Sigmoid colon (tissue), 7 donors: ENCODE measurements at places on chromosomes 5 and 9.

DNA sequence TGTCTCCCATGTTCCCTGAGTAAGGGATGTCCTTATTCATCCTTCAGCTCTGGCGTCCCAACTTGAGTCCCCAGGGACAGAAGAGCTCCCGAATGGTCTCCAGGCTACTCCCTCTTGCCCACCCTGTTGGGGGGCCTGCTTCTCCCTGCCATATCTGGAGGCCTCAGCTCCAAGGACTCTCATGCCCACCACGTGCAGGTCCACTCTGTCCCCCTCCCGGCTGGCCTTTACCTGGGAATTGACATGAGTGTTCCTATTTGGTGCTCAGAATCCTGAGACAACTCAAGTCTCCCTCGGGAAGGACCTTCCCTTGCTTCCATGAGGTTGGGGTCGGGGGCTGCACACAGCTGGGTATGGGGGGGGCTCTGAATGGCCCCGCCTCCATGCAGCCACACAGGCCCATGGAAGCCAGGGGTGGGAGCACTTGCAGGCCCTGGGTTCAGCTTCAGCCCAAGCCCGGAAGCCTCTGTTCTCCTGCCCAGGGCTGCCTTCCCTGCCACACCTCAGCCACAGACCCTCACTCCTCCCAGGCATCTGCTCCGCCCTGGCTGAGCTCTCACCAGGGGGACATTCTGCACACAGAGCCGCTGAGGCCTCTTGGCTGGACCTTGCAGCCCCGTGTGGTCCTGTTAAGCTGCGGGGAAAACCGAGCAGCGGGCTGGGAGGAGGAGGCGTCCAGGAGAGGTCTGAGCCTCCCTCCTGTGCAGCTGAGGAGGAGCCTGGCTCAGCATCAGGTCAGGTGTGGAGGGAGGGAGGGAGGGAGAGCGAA, 121.9 kb downstream of the PHF2 start:
- H3K27me3 ChIP-seq = no peaks in the 10 kb centered on the region
- no peak overlapping the region for H3K4me3 ChIP-seq
- no peak for DNase-seq
- no peaks in the 10 kb centered on the region for H3K36me3 ChIP-seq
- H3K27ac ChIP-seq = no peak overlapping the region

DNA sequence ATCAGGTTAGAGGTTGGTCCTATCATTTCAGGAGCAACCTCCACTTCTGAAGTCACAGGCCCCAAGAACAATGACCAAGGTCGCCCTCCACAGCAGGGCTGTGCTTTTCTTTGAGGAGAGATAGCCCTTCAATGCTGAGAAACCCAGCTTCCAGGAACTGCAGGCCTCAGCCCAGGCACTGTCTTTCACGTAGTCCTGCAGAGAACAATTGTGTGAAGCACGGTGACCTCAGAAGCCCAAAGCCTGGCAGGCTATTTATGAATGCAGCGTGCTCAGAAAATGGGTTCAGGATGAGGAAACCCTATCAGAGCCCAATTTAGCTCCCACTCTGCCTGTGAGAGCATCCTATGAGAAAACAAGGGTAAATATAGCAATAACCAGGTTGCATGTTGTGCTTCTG, 388.3 kb downstream of the PLK2 start:
- H3K4me3 ChIP-seq = no peak overlapping the region
- H3K36me3 ChIP-seq = no peaks in the 10 kb centered on the region
- H3K27ac ChIP-seq = peak overlapping the region; percentile 18
- H3K4me1 ChIP-seq = peaks cover 11% of the 10 kb centered on the region

DNA sequence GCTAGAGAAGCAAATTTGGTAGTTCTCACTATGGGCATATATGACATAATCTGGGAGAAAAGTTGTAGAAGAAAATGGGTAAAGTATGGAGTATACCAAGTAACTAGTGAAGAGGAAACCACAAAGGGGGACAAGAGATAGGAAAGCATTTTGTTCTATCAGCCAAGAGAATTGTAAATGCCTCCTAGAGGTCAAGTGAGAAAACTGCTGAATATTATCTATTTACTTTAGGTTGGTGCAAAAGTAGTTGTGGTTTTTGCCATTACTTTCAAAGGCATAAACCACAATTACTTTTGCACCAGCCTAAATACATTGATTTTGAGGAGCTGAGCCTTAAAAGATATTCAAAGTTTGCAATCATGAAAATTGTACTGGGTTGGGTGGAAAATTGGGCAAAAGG, 126.7 kb upstream of the GRHPR start:
- no peaks in the 10 kb centered on the region for H3K4me1 ChIP-seq
- no peaks in the 10 kb centered on the region for H3K27me3 ChIP-seq
- no peak overlapping the region for H3K4me3 ChIP-seq
- no peak for DNase-seq

DNA sequence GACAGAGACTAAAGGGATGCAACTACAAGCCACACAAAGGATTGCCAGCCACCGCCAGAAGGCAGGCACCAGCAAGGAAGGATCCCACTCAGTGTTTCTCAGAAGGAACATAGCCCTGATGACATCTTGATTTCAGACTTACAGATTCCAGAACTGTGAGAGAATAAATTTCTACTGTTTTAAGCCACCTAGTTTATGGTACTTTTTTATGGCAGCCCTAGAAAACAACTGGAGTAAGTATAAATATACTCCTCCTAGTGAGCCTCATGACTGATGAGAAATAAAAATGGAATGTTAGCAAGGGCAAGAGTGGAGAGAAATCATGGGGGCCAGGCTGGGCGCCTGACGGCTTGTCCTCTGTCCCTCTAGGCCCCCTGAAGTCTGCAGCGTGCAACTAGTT, 307.3 kb downstream of the PIK3R1 start:
- no peaks in the 10 kb centered on the region for H3K36me3 ChIP-seq
- H3K4me1 ChIP-seq = peaks cover 22% of the 10 kb centered on the region
- no peaks in the 10 kb centered on the region for H3K27me3 ChIP-seq

DNA sequence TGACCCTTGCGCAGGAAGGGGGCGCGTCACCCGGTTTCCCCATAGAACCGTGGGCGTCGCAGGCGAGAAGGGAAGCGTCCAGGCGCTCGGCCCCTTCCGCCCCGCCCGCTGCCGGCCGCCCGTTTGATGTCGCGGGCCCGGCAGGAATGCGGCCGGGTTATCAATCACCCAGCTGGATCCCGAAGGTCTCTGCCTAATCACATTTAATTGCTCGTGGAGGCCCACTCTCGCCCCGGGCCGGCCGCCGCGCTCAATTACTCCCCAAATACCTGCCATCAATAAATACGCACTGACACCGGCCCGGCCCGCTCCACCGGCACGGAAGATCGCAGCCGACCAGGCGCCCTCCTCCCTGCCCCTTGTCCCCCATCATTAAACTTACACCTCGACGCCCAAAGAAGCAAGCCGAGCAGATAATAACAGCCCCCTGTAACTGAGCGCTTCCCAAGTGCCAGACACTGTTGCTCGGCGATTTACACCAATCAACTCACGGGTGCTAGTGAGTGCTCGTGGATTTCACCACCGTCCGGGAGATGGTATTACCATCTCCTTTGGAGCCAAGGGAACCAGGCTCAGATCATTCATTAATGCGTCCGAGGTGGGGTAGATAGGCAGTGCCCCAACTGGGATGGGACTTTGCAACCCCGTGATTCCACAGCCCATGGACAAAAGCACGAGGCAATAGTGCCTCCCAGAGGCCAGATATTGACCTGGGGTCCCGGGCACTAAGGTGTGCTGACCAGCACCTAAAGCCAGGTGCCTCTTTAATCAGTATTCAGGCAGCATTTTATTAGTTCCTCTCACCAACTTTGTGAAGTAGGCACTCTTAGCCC, 11.3 kb downstream of the MSX2 start:
- no peak overlapping the region for H3K27ac ChIP-seq
- no peak for DNase-seq
- H3K4me1 ChIP-seq = no peaks in the 10 kb centered on the region

DNA sequence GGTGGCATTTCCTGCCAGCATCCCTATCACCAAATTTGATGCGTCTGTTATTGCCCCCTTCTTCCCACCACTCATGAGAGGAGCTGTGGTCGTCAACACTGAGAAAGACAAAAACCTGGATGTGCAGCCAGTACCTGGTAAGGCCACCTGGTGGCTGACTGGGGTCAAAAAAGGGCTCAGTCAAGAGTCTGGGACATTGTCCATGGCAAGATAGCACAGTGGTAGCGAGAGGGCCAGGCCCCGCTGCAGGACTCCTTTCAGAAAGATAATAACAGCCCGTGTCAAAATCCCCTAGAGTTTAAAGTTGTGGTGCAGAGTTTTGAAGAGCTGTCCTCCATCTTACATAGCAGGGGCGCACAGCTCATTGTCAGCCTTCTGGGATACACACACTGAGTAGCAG, 40.8 kb downstream of the CSF1R start:
- DNase-seq = no peak
- peaks cover 63% of the 10 kb centered on the region for H3K36me3 ChIP-seq
- no peaks in the 10 kb centered on the region for H3K27me3 ChIP-seq
- H3K27ac ChIP-seq = no peak overlapping the region

- H3K4me1 ChIP-seq = no peaks in the 10 kb centered on the region
- H3K27ac ChIP-seq = no peak overlapping the region
Measured at GRCh38 chr5:127806776-127807175, 103.6 kb downstream of the CCDC192 start.

GRCh38 chr5:31329715-31330114, 136.2 kb downstream of the CDH6 start:
- no peaks in the 10 kb centered on the region for H3K4me1 ChIP-seq
- no peaks in the 10 kb centered on the region for H3K27me3 ChIP-seq
- no peaks in the 10 kb centered on the region for H3K36me3 ChIP-seq
- H3K4me3 ChIP-seq = no peak overlapping the region

DNA sequence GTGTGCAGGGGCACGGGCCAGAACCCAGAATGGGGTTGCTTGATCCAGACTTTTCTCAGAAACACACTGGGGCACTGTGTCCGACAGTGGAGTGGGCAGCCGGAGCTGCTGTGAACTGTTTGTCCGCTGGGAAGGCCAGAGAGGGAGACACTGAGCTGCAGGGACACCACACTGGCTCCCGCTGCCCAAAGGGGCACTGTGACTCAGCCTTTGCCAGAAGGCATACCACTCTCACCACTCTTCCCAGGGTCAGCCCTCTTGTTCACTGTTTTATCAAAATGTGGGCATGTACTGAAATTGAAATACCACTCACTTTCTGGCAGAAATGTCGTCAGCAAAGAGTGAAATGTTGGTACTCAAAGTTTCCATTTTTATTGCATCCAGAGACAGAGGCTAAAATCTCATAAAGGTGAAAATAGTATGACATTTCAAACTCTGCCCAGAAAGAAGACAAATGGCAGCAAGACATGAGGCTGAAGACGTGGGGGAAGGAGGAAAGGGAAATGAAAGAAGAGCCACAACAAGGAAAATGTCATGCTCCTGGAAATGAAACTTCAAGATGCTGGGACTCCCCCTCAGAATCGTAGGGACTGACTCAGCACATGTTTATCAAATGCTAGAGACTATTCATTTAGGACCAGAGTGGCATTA, 4.5 kb upstream of the IL7R start:
- no peaks in the 10 kb centered on the region for H3K36me3 ChIP-seq
- H3K27ac ChIP-seq = no peak overlapping the region
- no peak overlapping the region for H3K4me3 ChIP-seq
- no peaks in the 10 kb centered on the region for H3K4me1 ChIP-seq

GRCh38 chr5:142420561-142421227, 95.9 kb upstream of the SPRY4 start:
- no peaks in the 10 kb centered on the region for H3K36me3 ChIP-seq
- no peaks in the 10 kb centered on the region for H3K4me1 ChIP-seq
- no peak overlapping the region for H3K4me3 ChIP-seq
- DNase-seq = no peak

- peaks cover 41% of the 10 kb centered on the region for H3K4me1 ChIP-seq
- H3K36me3 ChIP-seq = no peaks in the 10 kb centered on the region
- peaks cover 30% of the 10 kb centered on the region for H3K27me3 ChIP-seq
- H3K4me3 ChIP-seq = peak overlapping the region; percentile 25
- H3K27ac ChIP-seq = peak overlapping the region; percentile 61
Measured at GRCh38 chr9:89179895-89180734, 1.5 kb upstream of the SHC3 start.

GRCh38 chr9:13296972-13297371, 17.5 kb upstream of the MPDZ start:
- no peak overlapping the region for H3K27ac ChIP-seq
- H3K36me3 ChIP-seq = no peaks in the 10 kb centered on the region
- no peaks in the 10 kb centered on the region for H3K4me1 ChIP-seq

GRCh38 chr9:111001526-111001925, 36.7 kb downstream of the LPAR1 start:
- H3K4me1 ChIP-seq = no peaks in the 10 kb centered on the region
- no peaks in the 10 kb centered on the region for H3K36me3 ChIP-seq
- H3K27ac ChIP-seq = no peak overlapping the region
- H3K27me3 ChIP-seq = no peaks in the 10 kb centered on the region
- H3K4me3 ChIP-seq = no peak overlapping the region

DNA sequence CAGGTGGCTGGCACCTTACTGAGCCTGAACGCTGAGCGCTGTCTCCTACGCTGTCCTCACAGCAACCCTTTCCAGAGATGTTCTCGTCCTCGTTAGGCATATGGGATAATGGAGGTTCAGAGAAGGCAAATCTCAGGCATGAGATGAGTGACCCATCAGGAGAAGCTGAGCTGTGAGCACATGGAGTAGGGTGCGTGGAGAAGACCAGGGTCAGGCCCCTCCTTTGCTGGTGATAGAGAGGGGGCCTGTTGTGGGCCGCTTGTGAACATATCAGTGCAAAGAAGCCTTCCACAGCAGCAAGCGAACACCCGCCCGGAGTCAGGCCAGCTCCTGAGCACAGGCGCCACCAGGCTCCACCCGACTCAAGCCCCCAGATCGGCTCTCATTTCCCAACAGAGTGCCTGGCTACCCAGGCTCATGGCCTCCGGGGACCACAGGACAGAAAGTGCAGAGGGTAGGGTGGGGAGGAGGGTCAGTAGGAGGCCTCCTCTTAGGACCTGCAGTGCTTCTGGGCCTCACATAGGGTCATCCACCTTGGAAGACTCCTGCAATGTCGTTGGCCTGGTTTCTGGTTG, 15.0 kb upstream of the TIFAB start:
- H3K36me3 ChIP-seq = no peaks in the 10 kb centered on the region
- no peak overlapping the region for H3K4me3 ChIP-seq
- peaks cover 11% of the 10 kb centered on the region for H3K4me1 ChIP-seq
- DNase-seq = peak; percentile 57

DNA sequence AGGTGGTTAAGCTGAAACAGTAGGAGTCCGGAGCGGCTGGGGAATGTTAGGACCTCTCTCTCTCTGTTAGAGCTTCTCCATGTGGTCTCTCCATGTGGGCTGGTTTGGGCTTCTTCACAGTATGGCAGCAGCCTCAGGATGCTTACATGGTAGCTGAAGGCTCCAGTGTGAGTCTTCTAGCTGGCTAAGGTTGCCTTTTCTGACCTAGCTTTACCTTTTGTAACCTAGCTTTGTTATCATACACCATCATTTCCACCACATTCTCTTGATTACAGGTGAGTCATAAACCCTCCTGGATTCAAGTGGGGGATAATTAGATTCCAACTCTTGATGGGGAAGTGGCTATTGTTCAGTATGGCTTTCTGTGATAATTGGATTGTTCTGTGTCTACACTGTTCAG, 98.5 kb downstream of the MTREX start:
- DNase-seq = no peak
- peaks cover 6% of the 10 kb centered on the region for H3K4me1 ChIP-seq
- H3K36me3 ChIP-seq = peaks cover 3% of the 10 kb centered on the region
- no peak overlapping the region for H3K4me3 ChIP-seq
- H3K27ac ChIP-seq = no peak overlapping the region
- H3K27me3 ChIP-seq = no peaks in the 10 kb centered on the region
